ENCODE measurements at places on chromosomes 13 and 19.

GRCh38 chr13:36549126-36549702 lies 116.9 kb downstream of the CCNA1 start:
- DNase-seq: no peak

DNA sequence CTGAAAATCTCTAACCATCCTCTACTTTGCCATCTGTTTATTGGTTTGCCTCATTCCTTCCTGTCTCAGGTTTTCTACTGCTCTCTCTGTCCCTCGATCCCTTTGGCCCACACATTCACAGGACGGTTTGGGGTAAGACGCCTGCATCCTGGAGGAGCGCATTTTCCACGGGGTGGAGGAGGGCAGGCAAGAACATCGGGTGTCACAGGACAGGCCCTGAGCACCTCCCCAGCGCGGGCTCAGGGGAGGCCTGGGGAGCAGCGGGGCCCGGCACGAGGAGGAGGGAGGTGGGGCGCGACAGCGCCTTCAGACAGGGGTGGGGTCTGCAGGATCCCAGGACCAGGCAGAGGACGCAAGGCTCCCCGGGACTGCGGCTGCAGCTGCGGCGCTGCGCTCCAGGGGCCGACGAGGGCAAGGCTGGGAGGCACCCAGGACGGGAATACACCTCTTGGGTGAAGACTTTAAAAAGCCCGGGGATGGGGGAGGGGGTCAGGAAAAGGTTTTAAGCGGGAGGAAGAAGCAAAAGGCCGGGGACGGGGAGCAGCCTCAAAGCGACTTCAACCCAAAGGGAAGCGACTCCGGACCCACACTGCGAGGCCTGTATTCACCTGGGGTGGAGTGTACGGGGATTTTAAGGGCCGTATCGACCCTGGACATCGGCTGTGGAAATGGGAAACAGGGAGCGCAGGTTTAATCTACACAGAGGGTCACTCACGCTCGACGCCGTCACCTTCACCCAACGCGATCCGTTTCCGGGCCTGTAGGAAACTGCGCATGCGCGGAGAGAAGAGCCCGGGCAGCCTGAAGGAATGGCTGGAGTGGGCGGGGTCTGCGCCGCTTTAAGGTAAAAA lies at the start of gene ZNF415:
ZNF415 (minus strand) TSS at position 770 of the 851 bp plus-strand sequence. CDS start 10,234 bp downstream, outside the sequence.
- peak; percentile 80 for DNase-seq

GRCh38 chr19:4969292-4969771 lies 419 bp downstream of the KDM4B start:
- no peak for DNase-seq

DNA sequence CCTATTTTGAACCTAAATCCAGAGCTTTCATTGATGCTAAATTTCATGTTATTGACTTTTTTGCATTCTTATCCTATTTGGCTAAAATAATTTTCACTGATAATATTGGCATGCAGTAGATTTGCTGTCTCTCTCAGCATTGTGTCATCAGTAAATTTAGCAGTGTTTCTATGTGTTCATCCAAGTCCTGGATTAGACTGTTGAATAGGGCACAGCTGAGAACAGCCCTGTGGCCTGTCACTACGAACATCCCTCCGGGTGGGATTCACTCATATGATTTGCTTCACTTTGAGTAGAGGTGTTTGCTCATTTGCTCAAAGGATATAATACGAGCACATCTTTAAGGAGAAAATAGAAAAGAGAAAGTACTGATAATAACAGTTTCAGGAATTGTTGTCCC lies 101.5 kb downstream of the HSPH1 start:
- no peak for DNase-seq

DNA sequence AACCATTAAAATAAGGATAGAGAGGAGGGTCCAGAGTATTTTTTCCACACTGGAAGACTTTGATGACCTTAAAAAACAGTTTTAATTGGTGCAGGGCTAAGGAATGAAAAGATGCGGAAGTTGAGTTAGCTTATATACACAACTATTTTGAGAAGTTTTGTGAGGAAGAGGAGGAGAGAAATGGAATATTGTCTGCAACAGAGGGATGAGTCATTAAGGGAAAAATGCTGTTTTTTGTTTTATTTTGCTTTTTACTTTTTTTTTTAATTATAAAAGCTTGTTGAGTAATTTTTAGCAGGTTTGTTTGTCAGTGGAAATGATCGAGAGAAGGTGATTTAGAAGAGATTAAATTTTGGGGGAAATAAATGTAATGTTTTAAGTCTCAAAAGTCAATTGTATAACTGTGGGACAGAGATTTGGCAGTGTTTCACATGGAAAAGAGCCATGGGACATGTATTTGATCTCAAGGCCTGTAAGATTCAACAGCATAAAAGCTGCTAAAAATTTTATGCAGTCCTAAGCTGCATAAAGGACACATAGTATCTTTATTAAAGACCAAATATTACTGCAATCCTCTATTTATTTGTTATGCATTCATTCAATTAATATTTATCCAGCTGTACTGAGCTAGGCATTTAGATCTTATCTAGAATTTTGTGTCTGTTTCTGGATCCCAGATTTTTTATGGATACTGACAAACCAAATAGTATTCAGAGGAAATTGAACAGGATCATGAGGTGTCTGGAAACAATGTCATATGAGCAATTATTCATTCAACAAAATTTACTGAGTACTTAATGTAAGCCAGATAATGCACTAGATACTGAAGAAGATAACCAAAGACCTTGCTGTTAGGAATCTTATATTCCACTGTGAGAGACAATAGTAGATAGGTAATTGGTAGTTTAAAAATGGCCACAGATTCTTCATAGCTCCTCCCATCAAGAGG lies 72.7 kb downstream of the DNAJC15 start:
- DNase-seq: no peak

DNA sequence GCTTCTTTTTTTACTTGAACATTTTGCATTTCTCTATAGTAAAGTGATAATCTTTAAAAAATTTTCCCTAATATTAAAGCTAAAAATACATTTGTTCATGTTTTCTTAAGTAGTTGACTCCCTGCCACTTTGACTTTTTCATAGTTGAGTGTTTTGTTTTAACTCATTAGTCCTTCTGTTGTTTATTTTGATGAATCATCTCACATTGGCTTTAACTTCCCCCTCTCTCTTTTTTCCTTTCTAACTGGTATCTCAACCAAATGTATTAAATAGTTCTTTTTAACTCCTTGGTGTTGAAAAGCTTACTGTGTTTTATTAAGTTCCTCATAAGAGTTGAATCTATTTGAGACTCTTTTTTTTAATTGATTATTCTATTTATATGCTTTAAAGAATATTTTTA lies 2.8 kb downstream of the TNFSF13B start:
- DNase-seq: no peak

DNA sequence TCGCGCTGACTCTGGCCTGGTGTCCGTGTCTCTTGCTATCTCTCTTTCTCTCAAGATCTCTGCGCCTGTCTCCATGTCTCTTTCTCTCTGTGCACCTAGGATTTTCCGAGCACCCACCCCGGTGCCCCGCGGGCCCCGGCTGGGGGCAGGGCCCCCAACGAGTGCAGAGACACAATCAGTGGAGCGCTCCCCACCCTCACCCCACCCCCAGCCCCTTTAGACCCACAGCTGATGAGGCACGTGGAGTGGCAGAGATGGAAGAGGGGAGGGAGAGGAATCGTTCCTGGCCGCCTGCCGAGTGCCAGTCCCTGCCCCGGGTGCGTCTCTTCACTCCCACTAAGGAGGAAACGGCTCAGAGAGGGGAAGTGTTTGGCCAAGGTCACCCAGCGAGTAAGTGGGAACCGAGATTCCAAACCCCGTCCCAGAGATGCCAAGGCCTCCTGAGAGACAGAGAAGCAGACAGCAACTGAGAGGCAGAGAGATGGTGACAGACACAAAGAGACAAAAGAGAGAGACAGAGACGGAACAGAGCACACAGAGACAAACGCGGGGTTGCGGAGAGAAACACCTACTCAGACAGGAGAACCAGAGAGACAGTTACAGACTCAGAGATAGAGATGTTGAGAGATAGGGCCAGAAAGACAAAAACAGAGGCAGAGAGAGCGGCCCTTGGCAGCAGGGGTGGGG lies 626 bp upstream of the BCL3 start:
- DNase-seq: no peak

DNA sequence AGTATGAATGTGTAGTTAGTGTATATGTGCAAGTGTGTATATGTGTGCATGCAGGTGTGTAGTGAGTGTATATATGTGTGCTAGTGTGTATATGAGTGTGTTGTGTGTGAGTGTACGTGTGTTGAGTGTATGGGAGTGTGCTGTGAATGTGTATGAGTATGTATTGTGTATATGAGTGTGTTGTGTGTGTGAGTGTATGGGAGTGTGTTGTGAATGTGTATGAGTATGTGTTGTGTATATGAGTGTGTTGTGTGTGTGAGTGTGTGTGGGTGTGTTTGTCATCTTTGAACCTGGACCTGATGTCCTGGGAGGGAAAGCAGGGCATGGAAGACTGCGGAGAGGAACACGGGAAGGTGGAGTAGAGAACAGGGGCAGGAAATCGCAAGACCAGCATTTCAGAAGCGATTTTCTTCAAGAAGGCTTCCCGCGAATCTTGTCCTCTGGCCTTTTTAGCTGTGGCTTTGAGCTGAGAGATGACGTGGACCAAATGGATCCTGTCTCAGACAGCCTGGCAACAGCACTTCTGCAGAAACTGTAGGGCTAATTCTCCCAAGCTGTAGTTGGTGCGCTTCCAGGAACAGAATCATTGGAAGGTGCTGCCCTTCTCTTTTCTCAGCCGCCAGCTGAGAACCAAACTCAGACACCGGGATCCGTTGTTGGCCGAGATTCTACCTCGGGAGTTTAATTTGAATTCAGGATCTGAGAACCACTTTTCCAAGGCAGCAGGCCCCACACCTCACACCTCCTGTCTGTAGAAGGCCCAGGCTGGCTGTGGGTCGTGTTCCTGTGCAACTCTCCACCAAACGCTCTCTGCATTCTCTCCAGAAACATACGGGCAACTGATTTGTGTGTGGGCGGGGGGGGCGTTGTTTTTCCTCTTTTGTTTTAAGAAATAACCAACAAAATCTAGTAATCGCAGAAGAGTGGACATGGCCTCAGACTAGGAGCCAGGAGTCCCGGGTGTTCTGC lies 94.7 kb upstream of the RAP2A start:
- no peak for DNase-seq

GRCh38 chr19:13507053-13507611 lies 853 bp upstream of the CACNA1A start:
- no peak for DNase-seq

GRCh38 chr19:51417107-51417809 lies at the start of gene SIGLEC10:
TSS of gene SIGLEC10 (minus strand) at chr19:51417642. CDS start at chr19:51417581, 61 bp downstream.
- DNase-seq: no peak

- DNase-seq: no peak
These were observed 14.3 kb downstream of the LPAR6 start for GRCh38 chr13:48398450-48399095.

DNA sequence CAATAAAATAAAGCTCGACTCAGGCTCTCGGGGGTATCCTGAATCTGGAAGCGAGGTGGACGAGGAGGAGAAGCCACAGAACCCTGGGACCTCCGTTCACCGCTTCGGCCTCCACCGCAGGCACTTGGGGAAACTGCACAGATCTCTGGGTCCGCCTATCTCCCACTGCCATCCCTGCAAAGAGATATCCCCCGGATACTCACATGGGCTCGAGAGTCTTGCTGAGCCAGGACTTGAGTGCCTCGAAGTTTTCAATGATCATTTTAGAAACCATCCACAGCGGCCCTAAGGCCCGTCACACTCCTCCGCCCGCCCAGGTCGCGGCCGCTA lies 589 bp downstream of the RBM26 start:
- peak; percentile 59 for DNase-seq

DNA sequence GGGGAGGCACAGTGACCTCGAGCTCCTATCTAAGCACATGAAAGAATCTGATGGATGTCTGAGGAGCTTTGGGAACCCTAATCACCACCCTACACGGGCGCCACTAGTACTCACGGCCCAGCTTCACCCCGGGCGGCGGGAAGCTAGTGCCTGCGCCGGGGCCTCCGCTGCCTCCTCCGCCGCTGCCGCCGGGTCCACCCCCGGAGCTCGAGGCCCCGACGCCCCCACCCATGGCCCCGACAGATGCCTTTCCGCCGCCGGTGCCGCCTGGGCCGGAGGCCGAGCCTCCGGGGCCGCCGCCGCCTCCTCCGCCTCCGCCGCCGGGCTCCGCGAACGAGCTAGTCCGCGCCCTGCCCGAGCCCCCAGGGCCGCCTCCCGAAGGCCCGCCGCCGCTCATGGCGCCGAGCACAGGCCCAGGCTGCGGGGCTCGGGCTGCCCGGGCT lies 312 bp downstream of the GSK3A start:
- no peak for DNase-seq

- no peak for DNase-seq
These were observed 174.3 kb downstream of the TSHZ3 start for GRCh38 chr19:31174948-31175347.

DNA sequence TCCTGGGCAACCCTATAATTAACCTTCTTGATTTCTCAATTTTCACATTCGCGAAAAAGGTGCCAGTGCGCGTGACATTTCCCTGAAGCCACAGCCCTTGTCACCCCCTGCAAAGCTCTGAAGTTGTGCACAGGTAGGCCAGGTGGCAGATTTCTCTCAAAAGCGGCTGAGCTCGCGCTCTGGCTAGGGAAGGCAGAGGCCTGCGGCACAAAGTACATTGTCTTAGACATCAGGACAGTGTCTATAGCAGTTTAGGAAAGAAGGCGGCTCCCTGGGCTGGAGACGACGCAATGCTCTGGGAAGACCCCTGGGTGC lies 42.9 kb upstream of the ZNF14 start:
- no peak for DNase-seq

DNA sequence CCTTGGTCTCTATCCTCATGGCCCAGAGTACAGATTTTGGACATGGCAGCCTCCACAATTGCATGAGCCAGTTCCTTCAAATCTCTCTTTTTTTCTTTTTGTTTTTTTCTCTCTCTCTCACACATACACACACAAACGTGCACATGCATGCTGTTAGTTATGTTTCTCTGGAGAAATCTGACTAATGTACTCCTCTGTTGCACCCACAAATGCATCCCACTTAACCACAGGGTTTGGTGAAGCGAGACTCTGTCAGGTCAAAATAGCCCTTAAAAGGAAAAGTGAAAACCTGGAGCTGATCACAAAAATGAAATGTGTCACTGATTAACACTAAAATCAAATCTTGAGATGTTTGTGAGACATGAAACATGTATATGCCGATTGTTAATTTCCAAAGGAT lies 374.6 kb upstream of the ARGLU1 start:
- no peak for DNase-seq

GRCh38 chr13:93740334-93740733 lies 513.7 kb downstream of the GPC6 start:
- DNase-seq: no peak

- DNase-seq: no peak
These were observed 371.6 kb upstream of the OBI1 start for GRCh38 chr13:79030513-79030912.

DNA sequence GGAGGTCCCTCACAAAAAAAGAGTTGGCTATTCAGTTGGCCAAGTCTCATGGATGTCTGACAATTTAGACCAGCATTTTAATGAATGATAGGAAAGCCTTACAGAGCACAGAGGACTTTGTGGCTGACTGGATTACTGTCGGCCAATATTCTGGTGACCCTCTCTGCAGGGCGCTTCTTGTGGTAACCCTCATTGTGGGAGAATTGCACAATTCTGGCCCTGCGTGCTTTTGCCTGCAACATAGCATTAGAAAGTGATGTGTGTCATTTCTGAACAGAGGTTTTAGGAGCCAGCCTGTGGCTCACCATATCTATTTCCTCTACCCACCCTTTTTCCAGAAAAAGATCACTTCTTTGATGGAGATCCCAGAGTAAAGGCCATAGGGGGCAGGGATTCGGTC lies 71.4 kb downstream of the EFNB2 start:
- no peak for DNase-seq
